Inflammatory macrophage treated with lipopolysaccharide for 1 hour (primary cell): ENCODE measurements at places on chromosomes 11 and 22.

GRCh38 chr22:36439481-36440271 lies 41.8 kb downstream of the TXN2 start:
- DNase-seq = peak; percentile 66

DNA sequence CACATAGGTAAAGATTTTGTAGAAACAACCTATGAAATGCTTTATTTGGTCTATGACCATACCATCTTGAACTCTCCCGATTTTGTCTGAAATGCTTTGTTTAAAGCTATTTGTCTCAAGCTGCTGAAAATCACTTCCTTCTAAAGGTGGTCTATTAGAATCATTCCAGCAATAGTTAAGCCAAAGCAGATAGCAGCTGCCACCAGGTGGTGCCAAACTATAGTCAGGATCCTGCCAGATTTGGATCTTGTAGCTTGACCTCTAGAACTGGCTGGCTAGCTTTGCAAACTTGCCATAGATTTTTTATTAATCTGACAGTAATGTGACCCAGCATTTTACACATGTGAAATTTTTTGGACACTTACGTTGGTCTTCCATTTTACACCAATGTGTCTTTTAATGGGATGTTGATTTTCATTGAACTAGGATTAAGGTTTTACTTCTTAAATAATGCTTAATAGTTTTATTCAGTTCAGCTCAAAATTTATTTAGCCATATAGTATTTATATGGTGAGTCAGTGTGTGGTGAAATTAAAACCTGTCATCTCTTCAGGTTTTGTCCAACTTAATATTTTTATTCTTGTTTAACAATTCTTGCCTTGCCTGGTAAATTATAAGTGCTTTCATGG lies 19.7 kb downstream of the CTR9 start:
- peak; percentile 33 for DNase-seq

- no peak for DNase-seq
Measured at GRCh38 chr11:69603111-69603836, 37.7 kb upstream of the CCND1 start.

DNA sequence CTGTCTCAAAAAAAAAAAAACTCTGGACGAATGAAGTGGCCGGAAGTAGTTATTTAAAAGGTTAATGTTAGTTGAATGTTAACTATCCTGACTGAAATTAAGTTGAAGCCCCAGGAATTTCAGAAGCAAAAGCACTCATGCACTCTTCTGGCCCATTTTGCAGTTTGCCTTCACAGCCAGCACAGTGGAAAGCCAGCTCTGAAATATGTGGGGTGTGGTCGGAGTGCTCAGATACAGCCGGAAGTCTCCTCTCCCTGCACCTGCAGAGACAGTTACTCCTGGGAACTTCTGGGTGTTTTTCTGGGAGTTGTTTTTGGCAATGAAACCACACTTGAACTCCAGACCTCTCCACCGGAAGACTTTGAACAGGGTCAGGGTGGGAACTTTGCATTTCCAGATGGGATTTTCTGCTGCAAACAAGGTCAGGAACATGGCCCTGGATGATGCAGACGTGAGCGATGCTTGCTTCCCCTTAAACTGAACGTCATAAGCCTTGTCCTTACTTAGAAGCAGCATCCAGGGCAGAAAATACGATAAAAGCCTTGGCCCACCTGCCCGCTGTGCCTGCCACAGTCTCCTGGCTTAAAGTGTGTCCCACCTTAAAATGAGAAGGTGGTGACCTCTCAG lies 21.5 kb upstream of the CABP2 start:
- no peak for DNase-seq

- no peak for DNase-seq
Measured at GRCh38 chr11:20315800-20316199, 47.7 kb upstream of the HTATIP2 start.

DNA sequence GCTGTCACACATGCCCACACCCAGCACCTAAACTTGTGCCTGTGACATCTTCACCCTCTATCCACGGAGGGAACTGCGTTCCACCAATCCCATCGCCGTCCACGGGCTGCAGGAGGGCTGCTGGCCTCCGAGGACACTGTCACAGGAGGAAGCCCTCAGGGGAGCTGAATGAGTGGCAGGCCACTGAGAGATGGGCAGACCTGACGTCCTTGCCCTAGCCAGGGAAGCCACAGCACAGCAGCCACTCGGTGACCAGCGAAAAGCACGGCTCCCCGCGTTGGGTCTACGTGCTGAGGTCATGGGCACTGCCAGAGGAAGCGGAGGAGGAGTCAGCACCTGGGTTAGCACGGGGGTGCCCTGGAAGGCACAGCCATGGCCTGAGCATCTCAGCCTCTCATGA lies 50.5 kb downstream of the IGSF9B start:
- no peak for DNase-seq

GRCh38 chr11:44483919-44484610 lies 81.4 kb upstream of the CD82 start:
- DNase-seq = no peak

DNA sequence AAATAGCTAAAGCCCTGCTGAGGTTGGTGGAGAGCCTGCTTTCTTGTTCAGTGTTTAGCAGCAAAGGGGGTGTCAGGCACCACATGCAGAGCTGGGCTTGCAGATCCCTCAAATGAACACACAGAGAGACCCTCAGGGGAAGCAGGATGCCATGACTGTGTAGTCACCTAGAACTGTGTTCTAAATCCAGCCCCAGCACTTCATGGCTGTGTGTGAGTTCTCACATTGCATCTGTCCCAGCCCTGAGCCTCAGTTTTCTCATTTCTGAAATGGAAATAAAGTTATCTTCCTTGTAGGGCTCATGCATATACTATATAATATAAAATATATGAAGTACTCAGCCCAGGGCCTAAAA lies 47.1 kb downstream of the CWC15 start:
- no peak for DNase-seq
